Activated CD4-positive, alpha-beta T cell treated with anti-CD3 and anti-CD28 coated beads for 1 hour (primary cell): ENCODE measurements at places on chromosomes 7 and 10.

GRCh38 chr7:49324040-49324439 is 399.7 kb downstream of the CDC14C start:
- DNase-seq = no peak

GRCh38 chr7:132276976-132277725 is 299.1 kb downstream of the PLXNA4 start:
- no peak for DNase-seq

DNA sequence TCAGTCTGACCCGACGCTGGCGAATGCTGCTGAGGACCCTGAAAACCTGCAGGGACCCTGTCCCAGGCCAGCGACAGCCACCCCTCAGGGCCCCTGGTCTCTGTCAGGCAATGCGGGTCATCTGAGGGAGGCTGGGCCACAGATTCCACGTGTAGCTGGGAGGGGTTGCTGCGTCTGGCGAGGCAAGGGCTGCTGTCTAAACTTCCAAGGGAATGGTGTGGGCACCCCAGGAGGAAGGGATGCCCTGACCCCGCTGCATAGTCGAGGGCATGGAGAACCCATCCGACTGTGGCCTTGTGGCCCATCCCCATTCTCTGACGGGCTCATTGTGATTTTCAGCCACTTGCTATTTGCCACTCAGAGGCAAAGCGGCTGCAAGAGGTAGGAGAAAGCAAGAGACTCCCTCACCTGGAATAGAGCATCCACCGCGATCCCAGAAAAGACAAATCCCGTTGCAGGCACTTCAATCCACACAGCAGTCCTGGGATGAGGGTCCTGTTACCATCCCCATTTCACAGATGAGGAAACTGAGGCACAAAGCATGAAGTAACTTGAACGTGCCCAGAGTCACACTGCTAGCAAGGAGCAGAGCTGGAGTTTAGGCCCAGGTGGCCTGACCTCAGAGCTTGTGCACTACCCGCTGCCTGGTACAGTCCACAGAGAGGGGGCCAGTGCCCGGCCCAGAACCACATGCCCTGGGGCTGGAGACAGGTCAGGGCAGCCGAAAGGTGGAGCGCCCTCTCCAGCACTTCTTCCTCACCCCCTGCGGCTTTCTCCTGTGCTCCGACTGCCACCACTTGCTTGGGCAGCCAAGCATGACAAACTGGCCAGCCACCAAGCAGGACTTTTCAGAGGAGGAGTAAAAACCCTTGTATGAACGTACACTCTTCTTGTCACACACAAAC is 163.8 kb upstream of the KLF14 start:
- no peak for DNase-seq

DNA sequence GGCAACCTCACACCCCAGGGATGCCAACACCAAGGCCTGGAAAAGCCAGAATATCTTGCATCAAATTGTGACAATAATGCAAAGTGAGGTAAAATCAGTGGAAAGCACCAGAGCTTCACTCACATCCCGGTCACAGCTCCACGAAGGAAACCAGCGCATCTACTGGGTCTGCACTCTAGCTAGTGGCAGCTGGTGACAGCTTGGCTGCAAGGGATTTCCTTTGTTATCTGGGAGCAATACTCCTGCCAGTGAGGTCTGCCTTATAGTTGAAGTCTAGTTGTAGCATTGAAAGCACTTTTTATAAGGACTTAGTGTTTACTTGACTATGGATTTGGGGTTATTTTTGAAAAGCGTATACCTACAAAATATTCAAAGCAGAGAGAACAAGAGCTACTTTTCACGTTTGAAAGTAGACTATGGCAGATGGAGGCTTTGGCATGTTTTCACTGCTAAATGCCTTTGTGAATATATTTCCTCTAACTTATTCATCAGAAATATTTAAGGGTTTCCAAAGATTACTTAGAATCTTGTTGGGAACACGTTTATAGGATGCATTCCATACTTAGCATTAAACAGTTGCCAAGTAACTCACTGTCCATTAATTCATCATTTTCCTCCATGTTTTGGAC is 26.1 kb downstream of the WDFY4 start:
- DNase-seq = no peak

DNA sequence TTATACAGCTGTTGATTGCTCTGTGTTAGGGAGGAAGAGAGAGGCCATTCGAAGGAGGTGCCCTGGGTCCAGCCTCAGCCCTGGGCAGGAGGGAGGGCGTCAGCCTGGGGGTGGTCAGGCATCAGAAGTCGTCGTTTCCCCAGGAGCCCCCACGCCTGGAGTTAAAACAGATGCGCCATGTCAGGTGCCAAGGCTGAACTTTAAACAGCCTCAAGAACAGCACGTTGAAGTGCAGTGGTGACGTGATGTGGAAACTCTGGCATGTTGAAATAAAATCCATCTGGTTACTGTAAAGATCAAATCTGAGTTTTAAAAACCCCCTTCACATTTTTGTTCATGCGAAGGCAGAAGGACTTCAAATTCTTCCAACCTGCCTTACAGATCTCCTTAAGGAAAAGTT is 128.4 kb upstream of the PPP2R2D start:
- DNase-seq = no peak

DNA sequence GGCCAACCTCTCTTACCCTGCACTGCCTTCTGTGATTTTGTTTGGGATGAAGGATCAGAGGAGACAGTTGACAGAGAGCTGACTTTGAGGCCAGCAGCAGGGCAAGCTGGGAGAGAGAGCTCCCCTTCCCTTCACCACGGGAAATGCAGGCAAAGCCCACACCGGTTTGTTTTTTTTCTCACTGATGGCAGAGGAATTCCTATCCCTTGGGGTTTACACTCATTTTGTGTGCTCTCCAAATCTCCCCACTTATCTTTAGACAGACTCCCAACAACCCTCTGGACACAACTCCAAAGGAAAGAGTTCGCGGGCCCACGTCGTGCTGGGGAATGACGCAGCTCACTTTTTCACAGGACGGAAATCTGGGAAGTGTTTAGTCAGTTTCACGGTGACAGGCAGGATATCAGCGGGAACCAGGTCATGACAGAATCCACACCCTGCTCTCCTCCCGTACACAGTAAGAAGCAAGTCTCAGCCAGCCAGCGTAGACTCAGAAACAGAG is 68.3 kb upstream of the FAM171A1 start:
- DNase-seq = no peak

DNA sequence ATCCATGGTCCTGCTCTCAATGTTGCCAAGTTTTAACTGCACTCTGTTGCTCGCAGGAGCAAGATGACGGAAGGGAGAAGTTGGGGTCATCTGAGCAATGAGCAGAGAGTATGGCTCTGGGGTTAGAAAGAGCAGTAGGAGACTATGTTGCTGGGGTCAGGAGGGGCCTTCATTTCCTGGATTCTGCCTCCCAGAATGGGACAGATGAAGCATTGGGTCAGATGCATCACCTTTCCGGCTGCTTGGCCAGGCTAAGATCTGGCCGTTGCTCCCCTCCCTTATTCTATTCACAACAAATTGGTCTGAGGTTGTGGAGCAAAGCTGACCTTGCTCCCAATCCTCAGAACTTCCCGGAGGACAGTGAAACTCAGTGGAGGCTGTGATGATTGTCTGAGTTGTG is 22.4 kb downstream of the STMP1 start:
- DNase-seq = no peak

DNA sequence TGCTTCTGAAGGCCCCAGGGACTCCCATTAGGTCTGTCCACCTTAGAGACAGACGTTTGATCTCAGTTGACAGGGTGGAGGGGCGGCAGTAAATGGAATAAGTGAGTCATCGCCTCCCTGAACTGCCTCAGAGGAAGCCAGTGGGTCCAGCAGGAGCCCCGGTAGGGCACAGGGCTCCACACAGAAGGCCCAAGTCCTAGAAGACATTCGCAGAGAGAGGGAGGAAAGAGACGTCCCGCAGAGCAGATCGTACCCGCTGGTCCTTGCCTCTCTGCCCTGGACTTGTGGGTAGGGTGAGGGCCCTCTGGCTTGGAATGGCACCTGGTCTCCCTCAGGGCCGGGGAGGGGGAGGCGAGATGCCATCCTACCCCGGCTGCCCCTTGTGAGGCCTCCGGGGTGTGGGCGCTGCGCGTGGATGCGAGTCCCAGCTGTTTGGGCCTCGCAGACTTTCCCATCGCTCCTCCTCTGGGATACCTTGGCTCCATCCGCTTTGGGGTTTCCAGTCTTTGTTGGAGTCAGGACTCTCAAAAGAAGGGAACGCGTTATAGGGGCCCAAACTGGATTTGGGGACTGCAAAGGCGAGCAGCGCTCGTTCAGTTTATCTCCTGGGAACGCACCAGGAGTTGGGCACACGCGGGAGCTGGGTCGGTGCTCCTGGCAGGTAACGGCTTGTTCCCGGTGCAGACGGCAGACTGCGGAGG is 5.1 kb downstream of the TLX1 start:
- no peak for DNase-seq

DNA sequence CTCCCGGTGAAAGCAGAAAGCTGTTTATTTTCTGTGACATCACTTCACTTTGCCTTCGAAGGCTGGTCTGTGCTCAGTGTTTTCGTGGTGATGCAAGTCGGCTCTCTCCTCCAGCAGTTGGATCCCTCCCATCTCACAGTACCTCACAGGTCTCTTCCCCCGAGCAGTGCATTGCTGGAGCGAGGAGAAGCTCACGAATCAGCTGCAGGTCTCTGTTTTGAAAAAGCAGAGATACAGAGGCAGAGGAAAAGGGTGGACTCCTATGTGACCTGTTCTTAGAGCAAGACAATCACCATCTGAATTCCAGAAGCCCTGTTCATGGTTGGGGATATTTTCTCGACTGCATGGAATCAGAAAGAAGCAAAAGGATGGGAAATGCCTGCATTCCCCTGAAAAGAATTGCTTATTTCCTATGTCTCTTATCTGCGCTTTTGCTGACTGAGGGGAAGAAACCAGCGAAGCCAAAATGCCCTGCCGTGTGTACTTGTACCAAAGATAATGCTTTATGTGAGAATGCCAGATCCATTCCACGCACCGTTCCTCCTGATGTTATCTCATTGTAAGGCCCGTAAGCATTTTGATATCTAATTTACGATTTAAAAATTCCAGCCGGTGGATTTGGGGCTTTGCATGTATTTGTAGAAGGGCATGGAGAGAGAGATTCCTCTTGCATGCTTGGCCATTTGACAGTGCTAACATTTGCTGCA is at the start of gene LGI1:
Gene LGI1, plus strand, starts transcription at position 136 of the 707 bp plus-strand sequence. Its CDS starts 209 bp downstream, at position 345.
- DNase-seq = no peak
